ENCODE measurements at places on chromosomes 4 and X.

- DNase-seq = no peak
Measured at GRCh38 chrX:111506826-111507225, 4.6 kb upstream of the SERTM2 start.

DNA sequence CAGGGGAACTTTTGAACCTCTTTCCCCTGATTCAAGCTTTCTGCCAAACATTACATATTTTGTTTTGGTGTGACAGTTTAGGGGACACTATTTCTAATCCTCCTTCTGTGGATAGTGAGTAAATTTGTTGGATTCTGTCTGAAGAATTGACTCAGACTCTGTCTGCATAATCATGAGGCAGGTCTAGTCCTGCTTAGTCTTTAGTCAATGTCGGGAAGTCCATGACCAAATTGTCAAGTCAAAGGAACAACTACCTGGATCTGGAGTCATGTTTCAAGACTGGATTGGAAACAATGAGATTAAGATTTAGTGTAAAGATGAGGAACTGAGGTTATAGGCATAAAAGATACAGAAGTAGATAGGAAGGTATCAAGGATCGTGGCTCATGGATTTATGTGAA lies 100.9 kb downstream of the MAGEB17 start:
- no peak for DNase-seq

- DNase-seq = no peak
Measured at GRCh38 chr4:68021185-68021584, 57.9 kb upstream of the TMPRSS11A start.

- DNase-seq = no peak
Measured at GRCh38 chrX:108299704-108300103, 138.5 kb downstream of the COL4A6 start.

DNA sequence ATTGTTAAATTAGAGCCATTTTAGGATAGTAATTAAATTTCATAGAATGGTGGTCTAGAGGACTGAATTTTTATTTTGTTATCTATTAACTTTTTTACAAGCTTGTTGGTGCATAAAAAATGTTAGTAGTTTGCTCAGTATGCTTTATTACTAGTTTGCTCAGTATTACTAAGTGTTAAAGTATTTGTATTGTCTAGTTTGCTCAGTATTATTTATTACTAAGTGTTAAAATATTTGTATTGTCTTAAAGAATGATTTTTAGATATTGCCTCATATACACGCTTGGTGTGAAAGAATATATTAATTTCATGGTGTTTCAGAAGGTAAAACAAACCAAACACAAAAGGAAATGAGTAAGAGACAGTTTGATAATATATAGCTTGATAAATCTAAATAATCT lies 268.4 kb upstream of the MAGEB18 start:
- no peak for DNase-seq
